ENCODE measurements at places on chromosomes 5 and 9.
A peak's percentile ranks its signal among the peaks of the same experiment; 100 is the strongest.

GRCh38 chr9:69429281-69429680, 104.3 kb downstream of the ENTREP1 start:
- no peak overlapping the region for H3K27ac ChIP-seq
- H3K4me1 ChIP-seq = peaks cover 26% of the 10 kb centered on the region
- no peaks in the 10 kb centered on the region for H3K27me3 ChIP-seq
- no peak for DNase-seq
- H3K36me3 ChIP-seq = peaks cover 12% of the 10 kb centered on the region

- H3K27ac ChIP-seq = peak overlapping the region; percentile 1
- no peaks in the 10 kb centered on the region for H3K36me3 ChIP-seq
- H3K27me3 ChIP-seq = no peaks in the 10 kb centered on the region
- no peak overlapping the region for H3K4me3 ChIP-seq
Observed at GRCh38 chr9:36438536-36439236, 38.6 kb upstream of the RNF38 start.

GRCh38 chr5:177358370-177358819, 671 bp downstream of the RGS14 start:
- peaks cover 40% of the 10 kb centered on the region for H3K27me3 ChIP-seq
- H3K4me3 ChIP-seq = no peak overlapping the region
- H3K4me1 ChIP-seq = peaks cover 5% of the 10 kb centered on the region
- no peak overlapping the region for H3K27ac ChIP-seq
- no peaks in the 10 kb centered on the region for H3K36me3 ChIP-seq

DNA sequence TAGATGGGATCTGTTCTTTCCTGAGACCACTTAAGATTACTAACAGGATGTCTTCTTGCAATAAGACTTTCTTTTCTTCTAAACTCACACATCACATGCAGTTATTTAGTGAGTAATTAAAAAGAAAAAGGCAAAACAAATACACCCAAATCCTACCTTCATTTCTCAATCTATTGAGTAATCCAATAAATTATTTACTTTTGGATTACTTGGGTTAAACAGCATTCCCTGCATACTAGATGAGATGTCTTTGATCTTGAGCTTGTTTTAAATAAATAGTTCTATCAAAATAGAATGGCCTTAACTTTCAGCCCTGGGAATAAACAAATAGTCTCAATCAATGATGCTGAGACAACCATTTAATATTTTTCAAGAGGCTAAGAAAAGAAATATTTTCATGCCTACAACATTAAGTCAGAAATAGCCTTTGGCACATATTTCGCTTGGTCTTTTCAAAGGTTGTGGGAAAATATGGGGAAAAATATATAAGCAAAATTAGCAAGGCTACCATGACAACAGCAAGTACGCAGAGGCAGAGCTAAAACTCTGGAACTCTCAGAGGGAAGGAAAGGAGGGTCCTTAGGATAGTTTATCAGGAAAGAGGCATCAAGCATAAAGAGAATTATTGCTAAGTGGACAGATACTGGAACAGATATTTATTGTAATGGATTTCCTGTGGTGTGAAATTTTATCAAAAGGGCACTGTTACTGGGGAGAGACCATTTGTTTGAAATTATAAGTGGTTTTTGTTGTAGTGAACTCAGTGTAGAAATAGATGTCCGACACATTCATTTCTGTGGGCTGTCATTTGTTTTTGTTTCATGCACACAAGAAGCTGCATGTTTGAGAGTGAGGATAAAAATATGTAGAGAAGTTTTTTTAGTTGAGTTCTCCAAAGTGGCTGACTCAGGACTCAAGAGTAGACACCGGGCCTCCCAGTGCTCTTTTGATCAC, 70.2 kb upstream of the CDH6 start:
- peak overlapping the region; percentile 1 for H3K4me3 ChIP-seq
- peaks cover 4% of the 10 kb centered on the region for H3K27me3 ChIP-seq
- H3K4me1 ChIP-seq = peaks cover 63% of the 10 kb centered on the region
- DNase-seq = no peak

DNA sequence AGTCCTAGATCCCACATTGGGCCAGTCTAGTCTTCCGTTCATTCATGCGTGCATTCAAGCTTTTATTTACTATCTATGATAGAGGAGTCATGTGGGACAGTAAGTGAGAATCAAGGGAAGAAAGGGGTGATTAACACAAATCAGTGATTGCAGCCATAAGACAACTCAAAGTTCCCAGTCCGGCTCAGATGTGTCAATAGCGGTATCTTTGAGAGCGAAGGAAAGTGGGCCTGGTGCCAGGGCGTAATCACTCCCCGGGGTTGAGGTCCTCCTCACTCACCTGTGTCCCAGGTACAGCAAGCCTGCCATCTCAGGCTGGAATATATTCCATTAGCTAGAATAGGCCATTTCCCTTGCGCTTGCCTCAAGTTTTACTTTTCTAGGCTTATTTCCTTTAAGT, 196.3 kb downstream of the ATP10B start:
- no peak overlapping the region for H3K27ac ChIP-seq
- no peak for DNase-seq
- no peaks in the 10 kb centered on the region for H3K27me3 ChIP-seq
- no peaks in the 10 kb centered on the region for H3K36me3 ChIP-seq

DNA sequence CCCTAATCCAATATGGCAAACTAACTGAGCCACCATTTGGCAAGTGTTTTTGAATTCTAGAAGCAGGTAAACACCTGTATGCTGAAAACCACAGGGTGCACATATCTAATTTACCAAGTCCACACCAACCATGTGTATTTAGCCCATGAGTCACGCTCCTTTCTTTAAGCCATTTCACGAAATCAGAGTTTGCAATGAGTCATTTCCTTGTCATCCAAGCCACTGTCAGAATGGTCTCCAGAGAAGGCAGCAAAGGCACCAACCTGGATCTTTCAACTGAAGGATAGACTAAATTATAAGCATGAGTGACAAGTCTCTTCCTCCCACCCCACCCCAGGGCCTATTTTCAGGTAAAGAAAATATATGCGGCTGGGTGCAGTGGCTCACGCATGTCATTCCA, 110.0 kb downstream of the PAX5 start:
- no peak overlapping the region for H3K4me3 ChIP-seq
- H3K4me1 ChIP-seq = no peaks in the 10 kb centered on the region
- no peak for DNase-seq
- H3K27ac ChIP-seq = no peak overlapping the region
- peaks cover 2% of the 10 kb centered on the region for H3K36me3 ChIP-seq
- peaks cover 4% of the 10 kb centered on the region for H3K27me3 ChIP-seq

DNA sequence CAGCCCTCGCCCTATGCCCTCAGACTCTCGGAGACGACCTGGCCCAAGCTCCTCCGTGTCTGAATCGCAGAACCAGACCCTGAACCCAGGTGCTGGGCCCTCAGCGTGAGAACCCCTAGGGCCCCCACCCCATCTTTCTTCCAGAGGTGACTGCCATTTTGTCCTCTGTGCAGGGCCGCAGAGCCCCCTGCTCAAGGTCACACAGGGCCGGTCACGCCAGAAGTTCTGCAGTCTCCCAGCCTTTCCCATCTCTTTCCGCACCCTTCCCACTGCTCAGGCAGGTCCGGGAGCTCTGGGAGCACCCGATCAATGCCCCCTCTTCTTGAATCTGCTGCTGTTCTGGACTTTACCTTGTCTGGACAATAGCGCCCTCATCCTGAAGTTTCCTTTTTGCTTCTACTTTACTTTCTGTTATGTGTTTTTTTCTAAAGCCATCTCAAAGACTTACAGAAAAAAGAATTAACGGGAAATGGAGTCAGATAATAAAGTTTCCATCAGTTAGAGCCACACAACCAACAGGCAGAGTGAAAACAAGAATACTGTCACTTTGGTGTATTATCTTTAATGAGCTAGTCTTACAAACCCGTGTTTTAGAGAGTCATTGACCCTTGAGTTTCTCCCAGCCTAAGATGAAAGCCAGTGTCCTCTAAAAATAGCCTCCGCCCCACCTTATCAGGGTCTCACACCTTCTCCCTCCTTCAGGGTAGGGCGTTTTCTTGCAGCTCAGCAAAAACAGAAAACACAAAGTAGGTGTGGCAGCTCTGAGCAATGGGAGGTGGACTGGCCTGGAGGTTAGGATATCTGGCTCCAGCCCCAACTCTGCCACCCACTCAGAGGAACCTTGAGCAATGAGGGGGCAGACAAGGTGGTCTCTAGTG, 1.8 kb downstream of the TMOD1 start:
- peaks cover 29% of the 10 kb centered on the region for H3K27me3 ChIP-seq
- peaks cover 5% of the 10 kb centered on the region for H3K36me3 ChIP-seq
- no peak for DNase-seq
- no peak overlapping the region for H3K27ac ChIP-seq

GRCh38 chr9:89743573-89744254, 138.9 kb downstream of the GADD45G start:
- peaks cover 8% of the 10 kb centered on the region for H3K27me3 ChIP-seq
- DNase-seq = no peak
- H3K4me1 ChIP-seq = peaks cover 46% of the 10 kb centered on the region
- H3K4me3 ChIP-seq = peak overlapping the region; percentile 9
- H3K36me3 ChIP-seq = no peaks in the 10 kb centered on the region

DNA sequence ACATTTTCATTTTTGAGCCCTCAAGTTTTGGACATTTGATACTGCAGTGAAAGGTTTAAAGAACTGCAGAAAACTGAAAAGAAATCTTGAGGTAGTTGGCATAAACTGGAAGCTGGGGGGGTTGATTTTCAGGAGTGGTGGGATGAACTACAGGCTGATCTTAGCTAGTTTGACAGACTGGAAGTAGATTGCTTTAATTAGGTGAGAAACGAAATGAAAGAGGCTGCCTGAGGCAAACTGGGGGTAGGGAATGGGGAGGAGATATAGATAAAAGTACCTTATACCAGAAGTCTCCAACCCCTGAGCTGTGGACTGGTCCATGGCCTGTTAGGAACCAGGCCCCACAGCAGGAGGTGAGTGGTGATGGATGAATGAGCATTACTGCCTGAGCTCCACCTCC, 101.4 kb upstream of the SPEF2 start:
- no peaks in the 10 kb centered on the region for H3K4me1 ChIP-seq
- no peak overlapping the region for H3K4me3 ChIP-seq
- H3K36me3 ChIP-seq = peaks cover 4% of the 10 kb centered on the region
- DNase-seq = no peak
- H3K27ac ChIP-seq = no peak overlapping the region

DNA sequence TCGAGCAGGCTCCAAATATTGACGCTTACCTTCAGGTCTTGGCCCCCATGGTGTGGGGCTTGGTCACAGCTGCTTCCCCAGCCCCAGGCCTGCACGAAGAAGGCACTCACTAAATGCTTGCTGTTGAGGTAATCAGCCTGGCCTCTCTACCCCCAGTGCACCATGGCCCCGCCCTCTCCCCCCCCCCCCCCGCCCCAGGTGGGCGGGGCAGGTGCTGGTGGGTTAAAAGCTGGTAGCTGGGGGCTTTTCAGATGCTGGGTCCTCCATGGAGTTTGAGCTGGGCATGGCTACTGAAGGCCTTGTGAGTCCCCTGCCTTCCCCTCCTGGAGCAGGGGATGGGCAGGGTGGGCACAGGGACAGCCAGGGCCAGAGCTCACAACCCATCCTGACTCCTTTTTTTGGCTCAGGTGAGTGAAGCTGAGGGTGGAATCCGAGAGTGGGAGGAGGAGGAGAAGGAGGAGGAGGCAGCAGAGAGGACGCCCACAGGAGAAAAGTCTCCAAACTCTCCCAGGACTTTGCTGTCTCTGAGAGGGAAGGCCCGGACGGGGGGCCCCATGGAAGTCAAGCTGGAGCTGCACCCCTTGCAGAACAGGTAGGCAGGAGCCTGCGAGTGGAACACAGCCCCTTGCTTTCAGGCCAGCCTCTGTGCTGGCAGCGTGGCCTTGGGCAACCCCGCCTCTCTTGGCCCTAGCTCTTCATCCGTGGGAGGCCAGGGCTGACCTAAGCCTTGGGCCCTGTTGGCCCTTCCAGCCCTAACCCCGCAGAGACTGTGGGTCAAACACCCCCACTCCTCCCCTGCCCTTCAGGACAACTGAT, 4.4 kb upstream of the TSPAN17 start:
- H3K4me3 ChIP-seq = no peak overlapping the region
- H3K36me3 ChIP-seq = no peaks in the 10 kb centered on the region
- peaks cover 6% of the 10 kb centered on the region for H3K4me1 ChIP-seq

DNA sequence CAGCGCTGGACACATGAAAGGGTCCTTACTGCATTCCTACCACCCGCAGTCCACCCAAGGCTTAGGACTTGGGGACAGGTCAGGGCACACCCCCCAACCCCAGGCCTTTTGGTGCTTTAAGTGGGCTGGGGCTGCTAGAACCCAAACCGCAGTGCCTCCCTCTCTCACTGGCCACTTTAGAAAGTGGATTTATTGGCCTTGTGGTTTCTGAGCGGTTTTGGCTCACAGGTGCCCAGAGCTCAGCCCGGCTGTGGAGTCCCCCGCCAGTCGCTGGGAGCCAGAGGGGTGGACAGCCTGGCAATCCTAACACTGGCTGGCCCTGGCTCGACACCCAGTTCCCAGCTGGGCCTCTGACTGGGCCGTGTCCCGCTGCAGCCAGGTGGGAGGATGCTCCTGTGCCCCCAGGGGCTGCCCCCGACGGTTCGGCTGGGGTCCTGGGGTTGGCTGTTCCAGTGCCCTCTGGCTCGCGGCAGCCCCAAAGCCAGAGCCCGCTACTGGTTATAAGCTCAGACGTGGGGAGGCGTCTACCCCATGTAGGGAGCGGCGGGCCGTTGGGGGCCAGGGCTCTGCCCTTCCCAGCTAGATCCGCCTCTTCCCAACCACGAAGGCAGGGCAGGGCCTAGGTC, 65.2 kb upstream of the RNU6ATAC start:
- no peak overlapping the region for H3K4me3 ChIP-seq
- peaks cover 14% of the 10 kb centered on the region for H3K4me1 ChIP-seq
- no peak overlapping the region for H3K27ac ChIP-seq

- H3K4me1 ChIP-seq = peaks cover 6% of the 10 kb centered on the region
- DNase-seq = no peak
- H3K4me3 ChIP-seq = no peak overlapping the region
- H3K27ac ChIP-seq = no peak overlapping the region
Observed at GRCh38 chr9:18261181-18261580, 212.8 kb upstream of the ADAMTSL1 start.

GRCh38 chr5:127875235-127876021, 172.2 kb downstream of the CCDC192 start:
- H3K27ac ChIP-seq = no peak overlapping the region
- no peaks in the 10 kb centered on the region for H3K36me3 ChIP-seq
- peak; percentile 37 for DNase-seq
- no peaks in the 10 kb centered on the region for H3K27me3 ChIP-seq
- peaks cover 21% of the 10 kb centered on the region for H3K4me1 ChIP-seq
- H3K4me3 ChIP-seq = no peak overlapping the region

DNA sequence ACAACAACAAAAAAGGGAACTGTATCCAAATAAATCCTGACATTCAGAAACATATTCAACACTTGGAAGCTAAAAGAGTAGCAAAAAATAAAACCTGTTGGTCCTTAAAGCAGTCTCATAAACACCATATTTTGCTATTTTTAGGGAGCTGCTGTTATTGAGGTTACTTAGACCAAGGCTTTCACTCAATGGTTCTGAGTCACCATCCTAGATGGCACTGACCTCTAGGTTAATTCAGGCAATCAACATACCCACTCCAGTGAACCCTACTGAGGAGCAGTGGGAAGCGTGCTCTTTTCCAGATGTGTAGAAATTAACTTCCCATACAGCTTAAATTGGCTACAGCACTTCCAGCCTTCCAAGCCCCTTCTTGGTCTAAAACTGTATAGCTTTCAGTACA, 5.2 kb downstream of the GNAQ start:
- no peak overlapping the region for H3K27ac ChIP-seq
- H3K36me3 ChIP-seq = no peaks in the 10 kb centered on the region
- no peak for DNase-seq
- H3K4me3 ChIP-seq = no peak overlapping the region
- H3K27me3 ChIP-seq = no peaks in the 10 kb centered on the region
